ENCODE measurements at places on chromosomes 12 and 14. TPM values are rescaled to one million over a fixed set of nuclear protein-coding genes. Genes with fewer than 3 reads are reported as not detected.

CABP1 gene
- total RNA-seq = 0.82 TPM

LHX5 gene
- total RNA-seq = not detected

MANSC4 gene
- total RNA-seq = not detected

TMPRSS12 gene
- not detected for total RNA-seq

KCNJ8 gene
- total RNA-seq = 8.9 TPM

REP15 gene
- 0.68 TPM for total RNA-seq

NYNRIN gene
- 9.0 TPM for total RNA-seq

EPS8 gene
- 150 TPM for total RNA-seq

BDKRB2 gene
- 61.8 TPM for total RNA-seq

C14orf132 gene
- total RNA-seq = 15.3 TPM

CLEC7A gene
- not detected for total RNA-seq

GNG2 gene
- total RNA-seq = 8.3 TPM

PXMP2 gene
- total RNA-seq = 15.3 TPM

ESPL1 gene
- 1.2 TPM for total RNA-seq

ARPC3 gene
- 229 TPM for total RNA-seq

TSPAN11 gene
- 1.1 TPM for total RNA-seq

ASB2 gene
- 0.23 TPM for total RNA-seq

CD163 gene
- total RNA-seq = not detected
